ENCODE measurements at places on chromosomes 1 and 21.

- DNase-seq = no peak
Measured at GRCh38 chr1:30250338-30250983, 472.9 kb downstream of the MATN1 start.

GRCh38 chr1:24905979-24906720, 23.9 kb downstream of the RUNX3 start:
- no peak for DNase-seq

DNA sequence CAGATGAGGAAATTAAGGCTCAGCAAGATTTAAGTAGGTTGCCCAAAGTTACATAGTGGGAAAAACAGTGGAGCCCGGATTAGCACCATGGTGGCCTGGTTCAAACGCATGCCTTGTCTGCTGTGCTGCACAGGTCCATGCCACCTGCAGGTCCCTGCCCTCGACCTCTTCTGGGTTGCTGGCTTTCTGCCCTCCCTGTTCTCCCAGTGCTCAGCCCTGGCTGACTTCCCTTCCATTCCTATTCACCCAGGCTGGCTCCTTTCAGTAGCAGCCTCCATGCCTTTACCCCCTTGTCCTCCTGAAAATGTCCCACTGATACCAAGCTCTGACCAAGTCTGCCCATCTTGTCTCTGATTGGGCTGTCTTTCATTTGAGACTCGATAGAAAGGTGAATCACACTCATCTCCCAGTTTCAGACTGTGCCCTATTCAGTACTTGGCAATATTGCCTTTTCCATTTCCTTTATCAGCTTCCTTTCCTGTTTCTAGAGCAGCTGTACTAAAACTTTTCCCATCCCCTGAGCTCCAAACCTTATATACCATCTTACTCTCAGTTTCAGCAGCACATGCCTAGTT, 75.8 kb downstream of the ST3GAL3 start:
- no peak for DNase-seq

GRCh38 chr21:38938769-38939168, 133.0 kb downstream of the ETS2 start:
- DNase-seq = no peak

DNA sequence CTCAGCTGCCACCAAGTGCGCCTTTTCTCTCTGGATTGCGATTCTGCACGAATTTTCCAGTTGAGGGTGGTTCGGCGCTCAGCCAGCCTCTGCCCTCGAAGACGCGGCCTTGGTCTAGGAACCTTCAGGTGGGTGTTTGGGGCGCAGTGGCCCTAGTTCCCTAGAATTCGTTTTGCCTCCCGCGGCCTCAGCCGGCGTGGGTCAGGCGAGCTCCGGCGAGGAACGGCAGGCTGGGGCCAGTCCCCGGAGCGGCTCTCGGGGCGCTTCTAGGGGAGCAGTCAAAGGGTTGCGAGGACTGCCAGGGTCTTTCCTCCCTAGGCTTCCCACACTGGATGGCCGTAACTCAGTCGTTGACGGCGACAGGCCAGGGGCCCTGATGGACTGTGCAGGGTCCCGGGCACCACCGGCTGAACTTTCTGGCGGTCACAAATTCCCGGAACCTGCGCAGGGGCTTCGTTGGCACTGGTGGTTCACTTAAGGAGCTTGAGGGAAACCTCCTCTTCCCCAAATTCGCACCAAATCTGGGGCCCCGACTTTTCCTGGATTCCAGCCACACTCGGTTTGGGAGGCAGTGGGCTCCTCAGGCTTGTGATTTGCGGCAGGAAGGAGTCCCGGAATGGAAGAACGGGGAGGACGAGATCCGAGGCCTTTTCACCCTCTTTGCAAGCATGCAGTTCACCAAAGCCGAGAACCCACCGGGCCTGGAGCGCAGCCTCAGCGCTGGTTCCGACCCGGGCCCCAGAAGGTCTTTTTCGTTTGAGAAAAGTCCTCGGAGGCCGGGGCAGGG, 1.2 kb downstream of the DMBX1 start:
- DNase-seq = no peak

GRCh38 chr1:41812051-41812450, 106.7 kb downstream of the HIVEP3 start:
- DNase-seq = peak; percentile 40

- DNase-seq = no peak
Measured at GRCh38 chr21:26112127-26112742, 58.3 kb downstream of the APP start.

GRCh38 chr1:184775329-184775728, 20.7 kb upstream of the EDEM3 start:
- no peak for DNase-seq

- DNase-seq = no peak
Measured at GRCh38 chr1:12034381-12034801, 15.1 kb downstream of the MIIP start.

DNA sequence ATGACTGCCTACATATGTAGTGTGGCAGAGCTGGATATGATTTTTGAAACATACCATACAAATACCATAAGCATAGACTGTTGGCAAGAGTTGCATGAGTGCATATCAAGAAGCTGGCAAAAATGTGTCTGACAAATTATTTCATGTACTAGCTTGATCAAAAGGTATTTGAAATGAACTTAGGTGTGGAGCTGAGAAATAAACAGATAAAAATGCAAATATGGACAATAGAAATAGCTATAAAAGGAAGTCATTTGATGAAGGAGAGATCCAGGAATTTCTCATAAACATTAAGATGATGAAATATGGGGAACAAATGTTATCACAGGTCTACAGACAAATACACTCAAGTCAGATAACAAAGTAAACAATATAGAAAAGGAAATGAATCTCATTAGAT, 609.1 kb downstream of the PTPRC start:
- no peak for DNase-seq

GRCh38 chr21:45385549-45386050, 19.4 kb upstream of the COL18A1 start:
- DNase-seq = no peak

Data from stimulated activated CD4-positive, alpha-beta T cell treated with anti-CD3 and anti-CD28 coated beads, Interleukin-15, amount 100 ng/mL, for 48 hours (primary cell).